GM12878 (cell line): ENCODE measurements at places on chromosomes 11 and 22. TPM values are rescaled to one million over a fixed set of nuclear protein-coding genes. Genes with fewer than 3 reads are reported as not detected.

GRCh38 chr11:45993531-45994001 lies 71.1 kb downstream of the LARGE2 start:
- H3K4me1 ChIP-seq = no peaks in the 10 kb centered on the region
- H3K27me3 ChIP-seq = no peaks in the 10 kb centered on the region
- H3K4me3 ChIP-seq = no peak overlapping the region
- H3K36me3 ChIP-seq = no peaks in the 10 kb centered on the region
- no peak for DNase-seq

DNA sequence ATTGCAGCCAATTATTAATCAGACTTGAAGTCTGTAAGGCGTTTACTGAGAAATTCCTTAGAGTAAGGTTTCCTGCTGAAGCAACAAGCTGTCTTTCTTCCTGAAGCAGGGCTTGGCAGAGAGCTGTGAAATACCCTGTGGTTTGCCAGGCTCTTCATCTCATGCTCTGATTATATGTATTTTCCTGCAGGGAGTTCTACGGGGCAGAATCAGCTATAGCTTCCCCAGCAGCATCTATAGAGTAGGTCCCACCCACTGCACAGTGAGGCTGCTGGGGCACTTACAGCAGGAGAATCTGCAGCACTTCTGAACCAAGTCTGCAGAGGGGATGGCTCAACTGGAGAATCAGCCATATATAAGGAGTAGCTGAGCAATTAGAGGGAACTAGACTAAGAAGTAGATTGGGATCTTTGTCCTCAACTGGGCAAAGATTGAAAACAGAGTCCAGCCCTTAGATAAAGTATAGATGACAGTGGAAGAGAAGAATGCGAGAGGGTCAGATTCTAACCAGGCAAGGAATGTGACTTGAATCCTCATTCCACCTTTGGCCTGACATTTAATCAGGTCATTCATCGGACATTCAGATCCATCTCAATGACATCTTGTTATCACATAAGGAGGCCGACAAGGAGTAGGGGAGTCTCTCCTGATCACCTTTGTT lies 37.6 kb downstream of the CNTF start:
- no peak overlapping the region for H3K4me3 ChIP-seq
- no peaks in the 10 kb centered on the region for H3K36me3 ChIP-seq
- H3K4me1 ChIP-seq = no peaks in the 10 kb centered on the region
- no peak for DNase-seq
- no peaks in the 10 kb centered on the region for H3K27me3 ChIP-seq
- H3K27ac ChIP-seq = no peak overlapping the region

GRCh38 chr11:130359419-130359818 lies 44.7 kb upstream of the ZBTB44 start:
- H3K36me3 ChIP-seq = no peaks in the 10 kb centered on the region
- no peak overlapping the region for H3K27ac ChIP-seq
- H3K4me3 ChIP-seq = no peak overlapping the region
- no peaks in the 10 kb centered on the region for H3K4me1 ChIP-seq

GRCh38 chr22:45627489-45628233 lies 44.0 kb upstream of the ATXN10 start:
- H3K4me1 ChIP-seq = no peaks in the 10 kb centered on the region
- no peak for DNase-seq
- no peaks in the 10 kb centered on the region for H3K36me3 ChIP-seq
- no peaks in the 10 kb centered on the region for H3K27me3 ChIP-seq
- H3K27ac ChIP-seq = no peak overlapping the region

GRCh38 chr11:122751292-122752070 lies 86.8 kb upstream of the CRTAM start:
- no peak for DNase-seq
- H3K27me3 ChIP-seq = no peaks in the 10 kb centered on the region; the same call in none of the 2 replicates
- H3K4me1 ChIP-seq = peaks cover 15% of the 10 kb centered on the region
- H3K4me3 ChIP-seq = no peak overlapping the region

- H3K4me3 ChIP-seq = no peak overlapping the region
- no peak overlapping the region for H3K27ac ChIP-seq
- no peaks in the 10 kb centered on the region for H3K36me3 ChIP-seq
- no peaks in the 10 kb centered on the region for H3K27me3 ChIP-seq
- H3K4me1 ChIP-seq = no peaks in the 10 kb centered on the region; the same call in 1 of the 2 replicates
- DNase-seq = no peak
Observed at GRCh38 chr11:32172848-32173834, 82.3 kb downstream of the RCN1 start.

YAP1 gene
- total RNA-seq = 0.24 and 0.33 TPM in 2 replicates

- H3K4me1 ChIP-seq = no peaks in the 10 kb centered on the region
- no peak overlapping the region for H3K4me3 ChIP-seq
Observed at GRCh38 chr11:1410366-1411291, 20.9 kb downstream of the BRSK2 start.

CCDC157 gene
- 1.4 and 1.5 TPM in 2 replicates for total RNA-seq

DNA sequence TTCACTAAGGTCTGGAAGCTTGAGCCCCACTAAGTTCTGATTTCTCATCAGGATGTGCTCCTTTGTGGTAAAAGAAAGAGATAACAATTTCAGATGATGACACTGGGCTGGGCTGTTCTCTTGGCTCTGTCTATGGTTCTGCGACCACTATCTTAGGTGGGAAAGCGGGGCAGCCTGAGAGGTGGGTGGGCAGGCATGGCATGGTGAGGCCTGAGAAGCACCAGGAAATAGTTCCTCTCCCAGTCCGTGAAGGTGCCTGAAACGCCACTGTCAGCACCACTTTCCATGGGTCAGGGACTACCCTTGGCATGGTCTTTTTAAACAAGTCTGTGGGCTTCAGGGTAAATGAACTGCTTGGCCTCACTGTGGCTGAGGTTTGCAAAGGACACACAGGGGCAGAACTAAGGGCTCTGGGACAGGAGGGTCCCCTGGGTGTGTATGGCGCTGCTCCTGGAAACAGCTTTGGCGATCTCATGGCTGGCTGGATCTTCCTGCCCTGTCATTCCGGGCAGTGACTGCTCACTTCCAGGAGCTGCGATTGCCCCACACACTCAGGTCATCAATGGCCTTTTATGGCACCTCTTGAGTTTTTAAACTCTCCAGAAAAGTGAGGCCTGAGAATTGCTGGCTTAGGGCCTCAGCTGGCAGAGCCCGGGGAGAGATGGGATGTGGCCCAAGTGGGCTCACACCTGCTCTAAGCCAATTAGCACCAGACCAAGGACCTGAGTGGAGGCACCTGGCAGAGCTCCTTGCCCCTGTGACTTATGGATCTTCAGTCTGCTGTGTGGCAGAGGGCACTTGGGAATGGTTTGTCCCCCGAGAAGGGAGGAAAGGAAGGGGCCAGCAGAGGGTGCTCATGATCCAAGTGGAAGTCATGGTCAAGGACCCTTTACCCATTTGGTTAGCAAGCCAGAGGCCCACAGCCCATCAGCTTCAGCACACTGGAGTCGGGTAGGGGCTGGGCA lies 55.6 kb upstream of the LYVE1 start:
- no peak for DNase-seq
- H3K4me3 ChIP-seq = no peak overlapping the region
- no peaks in the 10 kb centered on the region for H3K4me1 ChIP-seq
- no peaks in the 10 kb centered on the region for H3K27me3 ChIP-seq
- H3K27ac ChIP-seq = no peak overlapping the region
- no peaks in the 10 kb centered on the region for H3K36me3 ChIP-seq

GRCh38 chr11:40403321-40403720 lies 1056.1 kb downstream of the LRRC4C start:
- no peaks in the 10 kb centered on the region for H3K4me1 ChIP-seq
- H3K27ac ChIP-seq = no peak overlapping the region
- H3K4me3 ChIP-seq = no peak overlapping the region
- DNase-seq = no peak
- no peaks in the 10 kb centered on the region for H3K27me3 ChIP-seq

- H3K27ac ChIP-seq = no peak overlapping the region
- H3K27me3 ChIP-seq = no peaks in the 10 kb centered on the region
- DNase-seq = no peak
- no peaks in the 10 kb centered on the region for H3K4me1 ChIP-seq
- H3K4me3 ChIP-seq = no peak overlapping the region
- H3K36me3 ChIP-seq = peaks cover 24% of the 10 kb centered on the region
Observed at GRCh38 chr22:19060356-19061009, 61.7 kb downstream of the DGCR2 start.

GRCh38 chr22:27317971-27318428 lies 483.6 kb downstream of the MN1 start:
- no peaks in the 10 kb centered on the region for H3K36me3 ChIP-seq
- H3K4me3 ChIP-seq = no peak overlapping the region
- no peaks in the 10 kb centered on the region for H3K4me1 ChIP-seq

DNA sequence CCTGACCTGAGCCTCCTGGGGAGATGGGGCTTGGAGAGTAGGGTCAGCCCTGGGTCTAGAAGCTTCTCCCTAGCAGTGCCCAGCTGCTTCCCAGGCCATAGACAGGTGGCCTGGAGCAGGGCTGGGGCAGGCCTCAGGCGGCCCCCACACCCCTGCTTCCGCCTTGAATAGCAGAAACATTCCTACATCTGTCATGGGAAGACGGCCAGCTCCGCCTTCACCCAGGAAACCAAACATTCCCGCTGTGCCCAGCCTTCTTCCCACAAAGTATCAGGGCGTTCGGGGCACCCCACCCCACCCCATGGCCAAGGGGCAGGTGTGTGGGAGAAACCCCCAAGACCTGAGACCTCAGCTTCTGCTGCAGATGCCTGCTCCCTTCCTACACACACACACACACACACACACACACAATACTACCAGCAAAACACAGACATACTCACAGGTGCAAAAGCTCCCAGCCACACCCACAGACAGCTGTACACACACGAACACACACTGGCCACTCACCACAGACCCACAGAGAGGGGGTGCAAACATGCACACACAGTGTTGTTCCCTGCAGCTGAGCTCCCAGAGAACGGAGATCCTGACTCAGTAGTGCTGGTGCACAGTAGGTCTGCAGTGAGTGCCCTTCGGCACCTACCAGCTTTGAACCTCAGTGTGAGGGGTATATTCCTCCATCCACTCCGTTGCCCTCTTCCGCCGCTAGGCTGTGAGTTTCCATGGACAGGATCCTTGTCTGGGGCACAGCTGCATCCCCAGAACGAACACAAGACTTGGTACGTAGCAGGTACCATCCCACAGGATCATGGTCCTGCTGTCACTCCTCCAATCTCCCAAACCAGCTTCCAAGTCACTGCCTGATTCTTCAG lies 37.4 kb downstream of the PDGFB start:
- H3K27me3 ChIP-seq = no peaks in the 10 kb centered on the region; the same call in 1 of the 2 replicates
- H3K27ac ChIP-seq = no peak overlapping the region
- DNase-seq = no peak
- no peak overlapping the region for H3K4me3 ChIP-seq

BATF2 gene
- 0.98 and 1.1 TPM in 2 replicates for total RNA-seq

- DNase-seq = no peak
- no peak overlapping the region for H3K27ac ChIP-seq
- no peaks in the 10 kb centered on the region for H3K4me1 ChIP-seq
- H3K36me3 ChIP-seq = no peaks in the 10 kb centered on the region
Observed at GRCh38 chr11:68727783-68728182, 23.5 kb downstream of the TESMIN start.

DNA sequence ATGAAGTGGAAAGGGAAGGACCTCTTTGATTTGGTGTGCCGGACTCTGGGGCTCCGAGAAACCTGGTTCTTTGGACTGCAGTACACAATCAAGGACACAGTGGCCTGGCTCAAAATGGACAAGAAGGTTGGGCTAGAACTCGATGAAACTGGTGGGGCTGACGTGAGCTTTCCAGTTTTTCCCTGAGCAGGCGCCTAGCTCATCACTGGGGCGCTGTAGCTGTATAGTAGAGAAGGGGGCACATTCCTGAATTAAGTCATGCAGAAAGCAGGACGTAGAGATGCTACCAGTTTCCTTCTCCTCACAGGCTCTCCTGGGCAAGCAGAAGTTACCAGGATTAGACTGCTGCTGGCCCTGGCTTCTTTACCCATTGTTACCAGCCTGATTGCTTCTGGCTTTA lies 33.3 kb downstream of the NF2 start:
- no peak overlapping the region for H3K27ac ChIP-seq
- no peak for DNase-seq
- no peak overlapping the region for H3K4me3 ChIP-seq
- H3K27me3 ChIP-seq = no peaks in the 10 kb centered on the region
- H3K36me3 ChIP-seq = peaks cover 7% of the 10 kb centered on the region

- H3K27me3 ChIP-seq = no peaks in the 10 kb centered on the region
- no peak overlapping the region for H3K4me3 ChIP-seq
- no peaks in the 10 kb centered on the region for H3K36me3 ChIP-seq
- H3K27ac ChIP-seq = no peak overlapping the region
Observed at GRCh38 chr11:13110929-13111812, 102.1 kb downstream of the RASSF10 start.

- no peak overlapping the region for H3K4me3 ChIP-seq
- no peak for DNase-seq
- no peak overlapping the region for H3K27ac ChIP-seq
- H3K27me3 ChIP-seq = no peaks in the 10 kb centered on the region
Observed at GRCh38 chr11:94815705-94816344, 47.7 kb downstream of the AMOTL1 start.

TECTA gene
- 0.05 and 0.11 TPM in 2 replicates for total RNA-seq

GGTLC2 gene
- not detected in 2 replicates for total RNA-seq

DNA sequence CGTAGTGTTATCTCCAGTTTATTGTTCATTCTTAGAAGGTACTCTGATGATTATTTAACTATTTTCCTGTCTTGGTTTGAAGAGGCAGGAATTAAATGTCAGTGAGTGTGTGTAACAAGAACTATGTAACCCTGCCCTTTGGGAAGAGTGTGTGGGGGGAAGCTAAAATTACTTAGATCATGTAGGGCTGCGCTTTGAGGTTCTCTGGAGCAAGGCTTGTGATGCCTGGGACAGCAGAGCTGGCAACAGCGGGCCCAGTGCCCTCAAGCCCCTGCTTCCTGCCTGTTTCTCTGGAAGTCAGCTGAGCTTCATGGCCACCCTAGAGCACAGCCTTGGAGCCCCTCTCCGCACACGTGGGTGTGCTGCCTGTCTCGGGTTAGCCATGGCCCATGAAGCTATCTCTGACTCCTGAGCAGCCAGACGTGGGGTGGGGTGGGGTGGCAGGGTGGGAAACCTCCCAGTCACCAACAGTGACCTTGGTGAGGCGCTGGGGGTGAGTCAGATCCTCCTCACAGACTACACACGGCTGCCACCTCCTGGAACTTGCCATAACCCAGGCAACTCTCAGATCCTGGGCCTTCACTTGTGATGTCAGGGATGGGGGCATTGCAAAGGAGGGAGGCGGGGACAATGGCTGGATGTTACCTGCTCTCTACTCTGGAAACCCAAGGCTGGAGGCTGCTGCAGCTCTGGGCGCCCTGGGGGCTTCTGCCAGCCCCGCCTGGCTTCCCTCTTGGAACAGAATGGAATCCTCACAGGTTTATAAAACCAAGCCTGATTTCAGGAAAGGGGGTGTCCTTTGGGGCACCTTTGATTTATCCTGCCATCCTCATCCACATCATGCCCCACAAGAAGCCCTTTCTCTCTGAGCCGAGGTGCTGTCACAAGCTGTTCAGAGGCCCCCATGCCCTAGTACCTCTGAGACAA lies 88.6 kb downstream of the SNX19 start:
- no peaks in the 10 kb centered on the region for H3K36me3 ChIP-seq
- DNase-seq = no peak
- H3K27ac ChIP-seq = no peak overlapping the region

GRCh38 chr11:78586452-78587046 lies 11.9 kb upstream of the NARS2 start:
- H3K36me3 ChIP-seq = no peaks in the 10 kb centered on the region
- H3K4me1 ChIP-seq = no peaks in the 10 kb centered on the region
- no peak overlapping the region for H3K27ac ChIP-seq
- no peak overlapping the region for H3K4me3 ChIP-seq
- DNase-seq = no peak

KRTAP5-2 gene
- total RNA-seq = not detected in 2 replicates
